ENCODE measurements at places on chromosomes 11 and 22. TPM values are rescaled to one million over a fixed set of nuclear protein-coding genes. Genes with fewer than 3 reads are reported as not detected.

The OR10G7 gene
- total RNA-seq, result not detected

The GRIA4 gene
- total RNA-seq, result not detected

The SCN4B gene
- total RNA-seq, result 6.8 TPM

The MUC5B gene
- not detected for total RNA-seq

The BATF2 gene
- 3.5 TPM for total RNA-seq

The APOBEC3B gene
- total RNA-seq, result 1.8 TPM

The ZBTB3 gene
- total RNA-seq, result 10.4 TPM

The PANX3 gene
- total RNA-seq, result not detected

The DLG2 gene
- total RNA-seq, result 8.0 TPM

The LUZP2 gene
- not detected for total RNA-seq

The OR4D5 gene
- total RNA-seq, result 0.20 TPM

The PATE2 gene
- total RNA-seq, result not detected

The MMP10 gene
- not detected for total RNA-seq

GRCh38 chr11:105942921-105943320 lies 79.1 kb downstream of the MSANTD4 start:
- DNase-seq, result no peak

- DNase-seq, result no peak
Observed at GRCh38 chr11:107780775-107781174, 68.9 kb upstream of the SLN start.

DNA sequence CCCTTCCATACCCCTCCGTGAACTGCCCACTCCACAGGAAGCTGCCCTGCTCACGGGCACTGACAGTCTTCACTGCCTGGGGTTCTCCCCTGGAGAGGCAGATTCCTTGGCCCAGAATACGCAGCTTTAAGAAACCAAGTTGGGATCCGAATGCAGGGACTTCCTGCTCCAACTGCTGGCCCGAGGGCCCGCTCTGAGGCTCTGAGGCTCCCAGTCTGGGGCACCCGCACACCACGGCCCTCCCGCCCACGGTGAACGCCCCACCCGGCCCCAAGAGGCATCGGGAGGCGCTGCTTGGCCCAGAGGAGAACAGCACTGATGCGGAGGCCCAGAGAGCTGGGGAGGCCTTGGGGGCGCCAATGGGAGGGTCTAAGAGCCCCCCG lies 42.3 kb downstream of the IGF2 start:
- DNase-seq, result no peak

DNA sequence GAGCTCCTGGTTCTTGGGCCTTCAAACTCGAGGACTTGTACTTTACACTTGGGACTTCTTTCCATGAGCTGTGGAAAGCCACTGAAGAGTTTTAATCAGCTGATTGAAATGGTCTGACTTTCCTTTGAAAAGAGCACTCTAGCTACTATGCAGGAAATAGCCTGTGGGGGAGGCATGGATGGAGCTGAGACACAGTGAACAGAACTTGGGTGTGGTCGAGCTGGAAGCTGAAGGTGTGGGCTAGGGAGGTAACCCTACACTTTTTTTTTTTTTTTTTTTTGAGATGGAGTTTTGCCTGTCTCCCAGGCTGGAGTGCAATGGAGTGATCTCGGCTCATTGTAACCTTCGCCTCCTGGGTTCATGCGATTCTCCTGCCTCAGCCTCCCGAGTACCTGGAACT lies 17.5 kb upstream of the CAPRIN1 start:
- DNase-seq, result no peak

DNA sequence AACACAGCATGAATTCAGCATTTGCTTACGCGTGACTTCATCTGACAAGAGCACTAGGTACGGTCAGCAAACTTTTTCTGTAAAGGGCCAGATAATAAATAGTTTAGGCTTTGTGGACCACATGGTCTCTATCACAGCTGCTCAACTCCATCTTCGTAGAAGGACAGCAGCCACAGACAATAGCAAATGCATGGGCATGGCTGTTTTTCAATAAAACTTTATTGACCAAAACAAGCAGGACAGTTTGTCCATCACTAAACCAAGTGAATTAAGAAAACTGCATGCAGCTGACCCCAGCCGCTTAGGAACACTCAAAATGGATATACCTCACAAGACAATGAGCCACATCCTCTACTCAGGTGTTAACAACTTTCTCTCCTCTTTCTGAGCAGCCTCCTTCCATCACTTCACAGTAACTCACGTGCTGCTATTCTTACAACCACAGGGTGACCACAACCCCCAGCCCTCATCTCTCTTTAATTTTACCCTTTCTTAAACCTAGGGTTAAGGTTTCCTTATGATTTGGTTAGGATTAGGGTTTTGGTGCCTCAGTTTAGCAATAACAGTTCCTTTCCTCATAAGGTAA lies 22.7 kb upstream of the ARHGAP32 start:
- DNase-seq, result no peak

GRCh38 chr11:47524291-47524874 lies 28.5 kb downstream of the CELF1 start:
- DNase-seq, result no peak

DNA sequence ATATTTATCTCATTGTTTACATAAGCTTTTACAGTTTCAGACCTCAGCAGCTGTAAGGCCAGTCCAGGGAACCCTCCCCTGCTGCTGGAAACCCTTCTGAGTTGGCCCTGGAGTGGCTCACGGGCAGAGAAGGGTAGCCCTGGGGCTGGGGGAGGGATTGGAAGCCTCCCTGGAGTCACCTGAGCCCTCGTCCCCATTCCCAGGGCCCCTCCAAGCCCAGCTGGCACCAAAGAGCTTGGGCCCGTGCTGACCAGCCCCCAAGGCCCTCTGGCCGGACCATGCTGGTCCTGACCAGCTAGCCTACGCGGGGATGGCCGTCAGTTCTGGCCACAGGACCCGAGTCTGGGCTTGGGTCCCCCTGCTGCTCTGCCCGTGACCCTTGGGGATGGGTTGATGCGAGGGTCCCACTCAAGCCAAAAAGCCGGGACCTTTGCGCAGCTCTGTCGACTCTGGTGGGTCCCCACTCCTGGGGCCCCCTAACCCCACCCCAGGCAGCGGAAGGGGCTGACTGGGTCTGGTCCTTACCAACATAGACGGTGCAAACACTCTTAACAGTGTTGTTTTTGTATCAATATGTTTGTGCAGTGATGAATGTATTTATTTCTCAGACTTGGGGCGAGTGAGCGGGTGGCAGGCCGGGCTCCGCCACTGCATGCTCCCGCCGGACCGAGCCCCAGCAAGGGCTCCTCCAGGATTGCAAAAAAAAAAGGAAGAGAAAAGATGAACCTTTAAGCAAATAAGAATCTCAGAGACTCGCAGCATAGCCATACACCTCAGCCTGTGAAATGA lies 17.5 kb upstream of the TMEM191C start:
- DNase-seq, result peak; percentile 53

DNA sequence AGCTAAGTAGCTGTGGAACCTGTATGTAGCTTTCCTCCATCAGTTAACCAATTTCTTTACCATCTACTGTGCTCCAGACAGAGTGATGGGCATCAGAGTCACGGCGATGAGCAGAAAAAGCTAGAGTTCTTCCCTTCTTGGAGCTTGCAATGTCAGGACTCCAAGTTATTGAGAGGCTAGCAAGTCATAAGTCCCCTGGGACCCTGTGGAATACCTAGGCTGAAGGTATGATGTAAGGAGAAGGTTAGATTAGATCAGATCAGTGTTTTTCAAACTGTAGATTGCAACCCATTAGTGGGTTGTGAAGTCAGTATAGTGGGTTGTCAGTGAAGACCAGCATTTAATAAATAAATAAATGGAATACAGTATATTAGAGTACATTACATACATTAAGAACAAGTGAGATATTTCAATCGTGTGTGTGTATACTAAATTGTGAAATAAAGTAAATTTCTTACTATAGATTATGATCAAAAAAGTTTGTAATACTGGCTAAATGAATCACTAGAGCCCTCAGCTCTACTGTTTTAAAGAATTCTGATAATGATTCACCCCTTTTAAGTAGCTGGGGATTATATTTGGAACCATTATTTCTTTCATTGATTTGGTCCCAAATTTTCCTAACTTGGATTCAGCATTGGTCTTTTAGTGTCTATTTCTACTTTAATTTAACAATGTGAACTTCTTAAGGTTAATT lies 52.3 kb downstream of the RASSF10 start:
- no peak for DNase-seq

DNA sequence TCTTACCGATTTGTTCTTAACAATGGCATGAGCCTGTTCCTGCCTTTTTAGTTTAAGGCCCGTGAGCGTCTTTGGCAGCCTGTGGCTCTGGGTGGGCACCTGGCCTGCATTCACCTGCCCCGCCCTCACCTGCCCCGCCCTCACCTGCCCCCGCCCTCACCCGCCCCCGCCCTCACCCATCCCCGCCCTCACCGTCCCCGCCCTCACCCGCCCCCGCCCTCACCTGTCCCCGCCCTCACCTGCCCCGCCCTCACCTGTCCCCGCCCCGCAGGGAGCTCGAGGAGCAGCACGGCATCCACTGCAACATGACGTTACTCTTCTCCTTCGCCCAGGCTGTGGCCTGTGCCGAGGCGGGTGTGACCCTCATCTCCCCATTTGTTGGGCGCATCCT lies 14.2 kb downstream of the GATD1 start:
- peak; percentile 18 for DNase-seq

- DNase-seq, result no peak
Observed at GRCh38 chr11:13831696-13832095, 130.8 kb upstream of the SPON1 start.

DNA sequence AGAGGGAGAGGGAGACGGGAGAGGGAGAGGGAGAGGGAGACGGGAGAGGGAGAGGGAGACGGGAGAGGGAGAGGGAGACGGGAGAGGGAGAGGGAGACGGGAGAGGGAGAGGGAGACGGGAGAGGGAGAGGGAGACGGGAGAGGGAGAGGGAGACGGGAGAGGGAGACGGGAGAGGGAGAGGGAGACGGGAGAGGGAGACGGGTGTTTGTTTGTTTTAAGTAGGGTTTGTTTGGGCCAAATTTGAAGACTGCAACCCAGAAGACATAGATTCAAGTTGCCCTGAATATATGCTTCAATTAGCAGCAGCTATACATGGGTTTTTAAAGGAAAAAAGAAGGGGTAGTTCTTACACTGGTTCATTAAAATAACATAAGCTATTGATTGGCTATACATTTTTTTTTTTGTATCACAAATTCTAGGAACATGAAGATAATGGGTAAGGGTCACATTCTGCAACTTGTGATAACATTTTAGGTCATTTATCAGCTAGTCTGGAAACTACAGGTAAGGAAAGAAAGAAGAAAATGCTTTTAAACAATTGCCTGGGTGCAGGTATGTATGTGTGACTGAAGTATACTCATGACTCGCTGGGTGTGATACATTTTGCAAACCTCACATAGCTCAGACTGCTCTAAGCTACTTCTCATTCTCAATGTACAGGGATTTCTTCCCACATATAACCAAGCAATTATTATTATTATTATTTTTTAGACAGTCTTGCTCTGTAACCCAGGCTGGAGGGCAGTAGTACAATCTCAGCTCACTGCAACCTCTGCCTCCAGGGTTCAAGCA lies 67.3 kb downstream of the MCHR1 start:
- no peak for DNase-seq

- no peak for DNase-seq
Observed at GRCh38 chr22:48644108-48644507, 1183.6 kb downstream of the BRD1 start.

GRCh38 chr11:15864026-15864805 lies 492.1 kb downstream of the SOX6 start:
- DNase-seq, result no peak

GRCh38 chr22:39133871-39134270 lies 18.6 kb downstream of the CBX7 start:
- DNase-seq, result no peak

- DNase-seq, result no peak
Observed at GRCh38 chr11:23227078-23227445, 366.8 kb upstream of the CCDC179 start.

DNA sequence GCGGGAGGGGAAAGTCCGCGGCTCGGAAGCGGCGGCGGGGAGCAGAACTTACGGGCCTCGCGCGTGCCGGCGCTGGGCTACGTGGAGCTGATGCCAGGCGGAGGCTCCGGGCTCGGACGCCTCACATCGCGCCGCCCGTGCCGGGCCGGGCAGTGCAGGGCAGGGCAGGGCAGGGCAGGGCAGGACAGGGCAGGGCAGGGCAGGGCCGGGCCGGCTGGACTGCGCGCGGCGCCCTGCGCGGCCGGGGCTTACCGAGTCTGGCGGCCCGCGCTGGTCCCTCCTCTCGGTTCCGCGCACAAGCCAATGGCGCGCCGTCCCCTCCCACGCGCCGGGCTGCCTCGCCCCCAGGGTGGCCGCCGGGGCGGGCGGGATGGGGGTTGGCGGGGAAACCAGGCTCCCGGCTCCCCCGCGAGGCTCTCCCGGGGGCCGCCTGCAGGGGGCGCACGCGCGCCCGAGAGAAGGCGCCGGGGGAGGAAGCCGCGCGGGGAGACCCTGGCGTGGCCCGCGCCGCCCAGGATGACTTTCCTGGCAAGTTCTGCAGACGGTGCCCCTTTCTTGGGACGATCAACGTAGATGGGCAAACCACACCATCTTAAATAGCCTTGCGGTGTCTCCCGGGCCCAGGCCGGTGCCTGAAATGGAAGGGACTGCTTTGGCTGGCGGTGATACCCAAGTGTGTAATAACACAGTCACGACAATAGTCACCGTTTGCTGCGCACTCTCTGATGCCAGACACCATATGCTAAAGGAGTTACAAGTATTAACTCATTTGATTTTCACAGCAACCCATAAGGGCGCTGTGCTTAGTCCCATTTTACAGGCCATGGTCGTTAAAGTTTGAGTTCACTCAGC lies at the start of gene TP53I11:
Gene TP53I11, minus strand, starts transcription at position 259 of the 852 bp plus-strand sequence. CDS start 12,548 bp downstream, outside the sequence.
- DNase-seq, result peak; percentile 95

GRCh38 chr22:22731374-22731676 lies 86.9 kb downstream of the GGTLC2 start:
- DNase-seq, result no peak

DNA sequence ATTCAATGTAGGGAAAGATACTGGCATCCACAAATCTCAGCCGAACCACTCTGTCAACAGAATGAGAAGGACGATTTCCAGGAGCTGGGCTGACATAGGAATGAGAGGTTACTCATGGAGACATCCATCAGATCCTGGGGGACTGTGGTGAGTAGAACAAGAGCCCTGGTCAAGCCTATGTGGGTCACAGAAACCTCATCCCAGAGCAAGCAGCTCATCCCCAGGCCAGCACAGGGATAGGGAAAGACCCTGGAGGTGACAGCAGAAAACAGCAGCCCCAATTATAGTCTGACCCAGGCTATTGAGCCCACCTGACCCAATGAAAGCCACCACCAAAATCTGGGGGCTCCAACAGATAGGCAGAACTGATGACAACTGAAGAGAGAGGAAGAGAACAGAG lies 128.0 kb upstream of the SERPIND1 start:
- no peak for DNase-seq

DNA sequence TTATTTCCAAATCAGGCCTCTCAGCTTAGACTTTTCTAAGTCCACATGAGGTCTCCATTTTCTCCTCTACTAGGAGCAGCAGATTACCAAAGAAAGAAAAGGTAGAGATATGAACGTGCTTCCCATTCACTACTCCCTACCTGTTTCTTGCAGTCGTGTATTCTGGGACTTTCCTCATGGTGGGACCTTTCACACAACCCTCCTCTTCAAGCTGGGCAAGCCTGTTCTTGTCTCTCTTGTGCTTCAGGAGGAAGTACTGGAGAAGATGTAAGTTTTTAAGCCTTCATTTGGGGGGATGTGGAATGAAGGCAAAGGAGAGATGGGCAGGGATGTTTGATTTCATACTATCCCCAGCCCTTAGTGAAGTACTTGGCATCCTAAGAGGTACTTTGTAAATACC lies 128.8 kb upstream of the SESN3 start:
- DNase-seq, result no peak
